Activated CD4-positive, CD25-positive, alpha-beta regulatory T cell treated with anti-CD3 and anti-CD28 coated beads, Interleukin-2, amount 50 U/mL, for 24 hours (primary cell): ENCODE measurements at places on chromosomes 4 and X.

GRCh38 chr4:156313497-156313896 lies 359.8 kb upstream of the CTSO start:
- no peak for ATAC-seq

DNA sequence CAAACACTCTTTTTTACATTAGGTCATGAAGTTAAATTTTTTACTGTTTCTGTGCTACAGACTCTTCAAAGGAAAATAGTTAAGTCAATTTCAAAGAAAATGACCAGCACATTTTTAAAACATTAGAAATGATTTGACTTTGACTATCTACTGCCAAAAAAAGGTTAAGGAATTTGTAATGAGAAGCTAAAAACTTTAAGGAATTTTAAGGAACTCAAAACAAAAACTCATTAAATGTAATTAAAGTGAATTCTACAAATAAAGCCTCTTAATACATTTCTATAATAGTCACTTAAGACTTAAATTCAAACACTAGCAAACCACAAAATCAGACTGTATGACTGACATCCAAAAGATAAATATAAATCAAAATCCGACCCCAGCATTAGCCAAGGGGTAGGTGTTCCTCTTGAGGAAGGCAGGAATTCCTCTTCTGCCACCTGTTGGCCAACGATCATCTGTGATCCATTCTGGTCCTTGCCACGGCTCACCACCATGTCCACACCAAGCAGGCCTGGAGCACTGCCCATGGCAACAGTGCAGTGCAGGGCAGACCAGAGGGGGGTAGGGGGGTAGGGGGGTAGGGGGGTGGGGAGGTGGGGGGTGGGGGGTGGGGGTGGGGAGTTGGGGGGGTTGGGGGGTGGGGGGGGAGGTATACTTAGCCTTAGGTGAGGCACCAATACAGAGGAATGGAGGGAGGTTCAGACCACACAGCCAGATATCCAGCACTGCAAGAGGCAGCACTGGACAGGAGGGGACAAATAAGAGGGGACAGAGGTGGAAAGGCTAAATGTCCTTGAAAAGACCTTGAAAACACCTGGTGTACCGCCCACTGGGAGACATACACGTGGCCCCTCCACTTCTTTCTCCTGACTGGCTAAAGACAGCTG lies 287.4 kb downstream of the CHIC1 start:
- ATAC-seq, result no peak

DNA sequence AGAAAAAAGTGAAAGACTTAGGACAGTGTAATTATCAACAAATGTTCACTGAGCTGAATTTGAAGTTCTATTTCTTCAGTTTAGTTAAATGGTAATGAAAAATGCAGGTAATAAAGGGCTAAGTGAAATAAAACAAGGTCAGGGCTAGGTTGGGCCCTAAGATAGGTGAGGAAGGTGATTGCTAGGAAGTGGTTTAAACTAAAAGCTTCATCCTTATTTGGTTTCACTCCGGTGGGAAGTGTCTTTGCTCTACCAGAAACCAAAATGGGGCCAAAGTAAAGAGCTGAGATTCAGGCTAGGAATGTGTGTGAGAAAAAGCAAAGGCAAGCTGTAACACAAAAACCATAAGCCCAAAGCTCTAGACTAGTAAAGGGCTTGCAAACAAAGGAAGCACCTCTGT lies 31.0 kb downstream of the TAB3 start:
- no peak for ATAC-seq

DNA sequence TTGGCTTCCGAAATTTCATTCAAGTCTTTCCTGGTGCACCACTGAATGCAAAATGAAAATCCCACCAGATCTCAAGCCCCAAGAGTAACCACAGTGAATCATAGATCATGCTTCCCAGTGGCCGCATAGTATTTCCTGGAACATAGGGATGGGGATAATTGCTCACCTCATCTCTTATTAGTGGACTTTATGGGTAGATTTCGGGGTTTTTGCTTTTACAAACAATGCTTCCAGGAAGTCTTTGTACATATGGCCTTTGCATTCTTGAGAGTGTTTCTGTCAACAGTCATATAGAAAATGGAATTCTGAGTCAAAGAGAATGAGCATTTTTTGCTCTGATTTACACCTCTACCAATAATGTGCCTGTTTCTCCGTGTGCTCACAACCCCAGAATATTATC lies 53.4 kb downstream of the PPEF2 start:
- no peak for ATAC-seq

GRCh38 chrX:128105659-128106058 lies 53.5 kb upstream of the ACTRT1 start:
- no peak for ATAC-seq

DNA sequence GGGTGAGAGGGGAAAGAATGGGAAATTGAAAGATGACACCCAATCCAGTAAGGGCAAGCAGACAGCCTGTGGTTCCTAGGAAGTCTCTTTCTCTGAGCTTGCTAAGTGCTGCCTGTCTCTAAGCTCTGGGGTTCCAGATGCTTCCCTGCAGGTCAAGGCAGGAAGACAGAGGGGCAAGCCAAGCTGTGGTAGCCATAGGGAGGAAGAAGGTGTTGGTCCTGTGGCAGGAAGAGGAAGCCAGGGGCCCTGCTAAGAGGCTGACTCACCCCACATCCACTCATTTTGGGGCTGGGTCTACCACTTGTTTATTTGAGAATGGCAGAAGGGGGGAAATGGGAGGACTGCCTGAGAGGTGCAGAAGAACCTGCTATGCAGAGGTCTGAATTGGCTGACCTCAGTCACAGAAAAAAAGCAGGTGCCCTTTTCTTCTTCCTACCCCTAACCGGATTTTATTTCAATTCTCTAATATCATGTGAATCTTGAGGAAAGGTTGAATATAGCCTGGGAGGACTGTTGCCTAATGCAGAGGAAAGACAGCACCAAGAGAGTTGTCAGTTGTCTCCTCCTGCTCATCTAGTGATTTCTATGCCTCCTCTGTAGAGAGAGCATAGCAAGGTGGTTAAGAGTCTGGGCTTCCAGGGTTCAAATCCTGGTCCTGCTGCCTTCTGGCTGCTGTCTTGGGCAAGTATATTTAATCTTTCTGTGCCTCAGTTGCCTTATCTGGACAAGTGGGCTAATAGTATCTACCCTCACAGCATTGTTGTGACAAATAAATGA lies 27.4 kb downstream of the HOPX start:
- ATAC-seq, result no peak

DNA sequence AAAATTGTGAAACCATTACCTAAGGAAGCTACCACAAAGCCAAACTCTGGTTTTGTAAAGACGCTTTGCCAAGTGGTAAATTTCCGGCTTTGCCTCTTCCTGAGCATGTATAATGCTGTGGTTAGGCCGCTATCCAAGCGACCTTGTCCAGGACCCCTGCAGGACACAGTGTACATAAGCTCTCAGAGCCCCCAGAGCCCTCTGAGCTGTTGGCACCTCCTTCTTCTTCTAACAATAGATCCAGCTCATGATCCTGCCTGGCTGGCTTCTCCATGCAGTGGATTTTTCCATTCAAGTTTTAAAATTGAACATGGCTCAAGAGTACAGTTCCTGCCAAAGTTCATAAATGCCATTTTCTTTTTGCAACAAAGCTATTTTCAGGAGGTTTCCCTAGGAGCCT lies 326.7 kb downstream of the MAPK10 start:
- ATAC-seq, result no peak

GRCh38 chrX:153931748-153932147 lies 3.1 kb downstream of the NAA10 start:
- ATAC-seq, result no peak

GRCh38 chrX:29024871-29025270 lies 437.6 kb downstream of the IL1RAPL1 start:
- no peak for ATAC-seq

DNA sequence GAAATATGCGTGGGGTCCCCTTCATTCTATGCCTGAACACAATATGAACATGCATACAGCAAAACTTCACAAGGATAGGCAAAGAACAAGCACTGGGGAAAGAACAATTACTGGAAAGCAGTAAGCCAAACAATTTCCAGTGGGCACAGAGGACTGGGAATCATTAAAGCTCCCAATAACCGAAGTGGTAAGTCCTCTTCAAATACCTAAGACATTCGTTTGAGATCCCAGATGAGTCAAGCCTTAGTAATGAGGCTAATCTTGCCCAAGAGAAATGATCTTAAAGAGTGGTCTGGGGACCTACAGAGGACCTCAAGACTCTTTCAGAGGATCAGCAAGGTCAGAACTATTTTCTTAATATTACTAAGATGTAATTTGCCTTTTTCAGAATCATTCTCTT lies 28.6 kb downstream of the ANAPC10 start:
- ATAC-seq, result no peak

DNA sequence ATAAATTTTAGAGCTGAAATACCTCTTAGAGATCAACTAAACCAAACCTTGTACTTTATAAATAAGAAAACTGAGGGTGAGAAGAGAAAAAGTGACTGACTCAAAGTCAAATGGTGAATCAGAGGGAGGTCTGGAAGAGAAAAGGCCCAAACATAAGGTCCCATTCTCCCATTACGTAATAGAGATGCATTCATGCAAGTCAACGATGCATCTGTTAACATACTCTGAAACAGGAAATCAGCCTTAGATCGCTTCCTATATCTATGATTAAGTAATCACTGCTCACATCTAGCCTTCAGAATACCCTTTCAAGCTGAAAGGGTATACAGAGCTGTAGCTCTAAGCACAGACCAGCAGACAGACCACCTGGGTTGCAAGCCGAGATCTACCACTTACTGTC lies 6.5 kb downstream of the RNF150 start:
- ATAC-seq, result no peak
